ENCODE measurements at places on chromosomes 7 and 10.
A peak's percentile ranks its signal among the peaks of the same experiment; 100 is the strongest.

- DNase-seq, result no peak
These were observed 696.3 kb upstream of the C7orf33 start for GRCh38 chr7:147894271-147894670.

DNA sequence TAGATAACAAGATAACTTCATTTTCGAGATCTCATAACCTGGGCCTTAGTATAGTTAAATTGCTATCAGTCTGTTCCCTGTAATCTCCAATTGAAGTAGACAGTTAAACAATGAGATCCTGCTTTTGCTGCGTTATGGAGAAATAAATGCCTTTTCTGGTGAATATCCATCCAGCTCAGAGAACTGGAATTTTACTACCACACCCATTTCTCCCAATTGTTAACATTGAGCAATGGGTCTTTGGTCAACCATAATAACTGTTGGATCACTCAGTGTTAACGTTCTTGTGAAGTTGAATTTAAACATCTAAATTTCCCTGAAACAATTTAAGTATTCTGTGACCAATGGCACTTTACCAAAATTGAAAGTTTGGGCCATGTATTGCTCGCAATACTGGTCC is 3.0 kb downstream of the CALU start:
- no peak for DNase-seq

DNA sequence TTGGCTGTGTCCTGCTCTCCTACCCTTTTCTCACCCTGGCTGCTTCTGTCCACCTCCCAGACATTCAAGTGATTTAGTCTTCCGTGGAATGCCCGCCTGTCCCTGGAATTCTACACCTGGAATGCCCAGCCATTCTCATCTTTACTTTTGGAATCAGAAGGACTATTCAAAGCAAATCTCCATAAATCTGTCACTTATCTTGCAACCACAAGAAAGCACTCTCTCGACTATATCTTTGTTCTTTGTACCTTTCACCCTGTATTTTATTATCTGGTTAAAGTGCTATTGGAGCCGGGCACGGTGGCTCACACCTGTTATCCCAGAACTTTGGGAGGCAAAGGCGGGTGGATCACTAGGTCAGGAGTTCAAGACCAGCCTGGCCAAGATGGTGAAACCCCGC is 79.3 kb upstream of the KMT2E start:
- no peak for DNase-seq

DNA sequence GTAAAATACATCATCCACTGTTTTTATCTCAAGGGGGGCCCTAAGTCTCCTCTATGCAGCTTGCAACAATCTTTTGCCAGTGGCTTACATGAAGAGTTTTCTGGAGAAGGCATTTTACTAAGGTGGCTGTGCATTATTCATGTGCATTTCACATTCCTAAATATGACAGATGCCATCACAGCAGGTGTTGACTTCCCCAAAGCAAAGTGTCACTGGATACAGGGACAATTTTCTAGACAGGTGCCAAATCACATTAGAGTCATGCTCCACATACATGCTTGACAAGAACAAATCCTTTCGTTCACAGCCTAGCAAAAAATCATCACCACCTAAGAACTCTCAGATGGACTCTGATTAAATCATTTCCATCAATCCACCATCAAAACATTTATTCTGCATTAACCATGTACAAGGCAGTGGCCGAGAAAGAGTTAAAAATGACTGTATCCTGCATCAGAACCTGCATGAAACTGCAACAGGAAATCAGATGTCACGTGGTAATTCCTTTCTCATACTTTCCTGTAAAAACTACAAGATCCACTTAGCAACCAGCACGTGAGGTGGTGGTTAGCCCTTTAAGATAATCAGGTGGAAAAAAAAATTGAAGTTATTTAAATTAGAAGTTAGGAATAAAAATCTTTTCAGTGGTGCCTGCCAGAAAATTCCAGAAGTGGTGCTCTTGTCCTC is 88.2 kb upstream of the AFAP1L2 start:
- DNase-seq, result peak; percentile 35
